ENCODE measurements at places on chromosomes 11 and 22.

DNA sequence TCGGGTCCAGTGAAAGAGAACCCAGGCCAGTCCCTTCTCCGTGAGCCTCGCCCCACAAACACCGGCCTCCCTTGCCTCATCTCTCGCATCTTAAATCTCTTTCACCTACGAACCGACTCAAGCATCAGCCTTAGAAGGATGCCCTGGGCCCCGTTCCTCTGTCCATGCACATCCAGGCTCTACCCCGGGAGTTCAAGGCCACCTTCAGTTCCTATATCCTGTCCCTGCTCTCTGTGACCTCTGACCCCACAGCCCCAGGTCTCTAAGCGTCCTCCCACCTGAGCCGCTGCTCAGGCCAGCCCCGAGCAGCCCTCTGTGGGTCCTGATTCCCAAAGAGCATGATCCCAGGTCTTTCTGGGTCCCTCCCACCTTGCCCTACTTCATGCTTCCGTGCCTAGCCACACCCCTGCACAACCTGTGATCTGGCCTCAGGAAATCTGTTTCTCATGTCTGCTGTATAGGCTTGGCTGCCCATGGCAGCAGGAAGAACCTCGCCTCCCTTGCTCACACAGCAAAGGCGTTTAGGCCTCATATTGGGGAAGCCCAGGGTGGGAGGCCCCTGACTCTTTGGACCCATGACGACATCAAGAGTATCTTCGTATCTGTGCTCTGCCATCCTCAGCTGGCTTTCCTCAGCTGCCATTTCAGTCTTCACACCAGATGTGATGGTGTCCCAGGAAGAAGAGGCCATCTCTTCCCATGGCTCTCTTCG is 77.5 kb upstream of the SEPTIN5 start:
- DNase-seq, result no peak

GRCh38 chr11:131460931-131461330 is 90.5 kb downstream of the NTM start:
- DNase-seq, result no peak

GRCh38 chr11:68044145-68044813 is 5.5 kb downstream of the TCIRG1 start:
- no peak for DNase-seq

DNA sequence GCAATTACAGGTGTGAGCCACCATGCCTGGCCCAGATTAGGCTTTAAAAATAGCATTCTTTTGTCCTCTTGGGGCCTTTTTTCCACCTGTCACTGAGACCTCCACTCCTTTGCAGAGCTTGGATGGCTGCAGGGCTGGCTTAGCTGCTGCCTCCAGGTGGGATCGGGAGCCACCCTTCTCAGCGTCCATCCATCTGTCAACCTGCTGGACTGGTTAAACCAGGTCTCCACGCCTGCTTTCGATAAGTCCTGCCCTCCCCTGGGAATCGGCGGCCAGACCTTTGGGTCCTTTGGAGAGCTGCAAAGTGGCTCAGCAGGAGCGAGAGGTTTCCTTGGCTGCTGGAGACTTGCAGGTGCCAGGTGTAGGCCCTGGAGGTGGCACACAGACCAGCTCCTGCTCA is 23.4 kb upstream of the GRAMD4 start:
- no peak for DNase-seq

DNA sequence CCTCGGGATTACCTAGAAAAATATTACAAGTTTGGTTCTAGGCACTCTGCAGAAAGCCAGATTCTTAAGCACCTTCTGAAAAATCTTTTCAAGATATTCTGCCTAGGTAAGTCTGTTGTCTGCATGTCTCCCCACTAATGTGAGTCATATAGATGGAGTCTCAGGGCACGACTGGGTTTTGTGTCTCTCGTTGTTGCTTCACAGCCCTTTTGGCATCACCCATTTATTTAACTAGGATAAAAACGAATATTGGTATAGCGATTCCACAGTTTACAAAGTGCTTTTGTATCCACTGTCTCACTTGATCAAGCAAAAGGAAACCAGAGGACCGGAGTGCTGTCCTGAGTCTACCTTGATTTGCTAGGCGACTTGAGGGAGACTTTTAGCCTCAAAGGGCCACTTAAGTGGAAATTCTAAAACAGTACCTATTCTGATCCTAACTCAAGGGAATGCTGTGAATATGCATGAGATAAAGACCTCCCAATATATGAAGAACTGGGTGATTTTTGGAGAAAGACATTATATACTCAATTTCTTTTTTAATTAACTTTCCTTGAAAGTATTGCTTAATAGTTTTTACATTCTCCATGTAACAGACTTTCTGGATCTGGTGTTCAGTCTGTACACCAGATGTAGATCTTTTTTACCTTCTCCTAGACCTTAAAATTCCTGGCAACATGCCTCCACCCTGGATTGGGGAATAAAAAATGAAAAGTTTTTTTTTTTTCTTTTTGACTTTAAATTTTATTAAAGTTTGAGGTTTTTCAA is 590 bp downstream of the NNMT start:
- DNase-seq, result no peak

DNA sequence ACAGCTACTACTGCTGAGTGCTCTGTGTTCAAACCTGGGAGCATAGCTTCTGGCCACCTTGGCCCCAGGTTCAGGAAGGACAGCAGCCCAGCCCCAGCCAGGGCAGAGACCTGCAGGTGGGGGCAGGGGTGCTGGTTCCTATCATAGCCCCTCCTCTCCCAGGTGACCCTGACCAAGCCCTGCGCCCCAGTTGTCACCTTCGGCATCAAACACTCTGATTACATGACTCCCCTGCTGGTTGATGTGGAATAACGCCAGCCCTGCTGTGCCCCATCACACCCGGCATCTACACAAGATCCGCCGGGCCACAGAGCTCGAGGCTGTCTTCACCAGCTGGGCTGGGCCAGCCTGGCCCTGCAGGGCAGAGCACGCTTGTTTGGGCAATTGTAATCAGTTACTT is 6.9 kb downstream of the SCGB1C1 start:
- no peak for DNase-seq

Measured in CD4-positive, alpha-beta T cell treated with Interleukin-1 beta for 1 hour (primary cell).